ENCODE measurements at places on chromosomes 1 and 21.

- no peak for DNase-seq
Measured at GRCh38 chr1:69985376-69985775, 220.0 kb downstream of the LRRC40 start.

- DNase-seq: peak; percentile 15
Measured at GRCh38 chr1:184366997-184367396, 19.8 kb upstream of the C1orf21 start.

DNA sequence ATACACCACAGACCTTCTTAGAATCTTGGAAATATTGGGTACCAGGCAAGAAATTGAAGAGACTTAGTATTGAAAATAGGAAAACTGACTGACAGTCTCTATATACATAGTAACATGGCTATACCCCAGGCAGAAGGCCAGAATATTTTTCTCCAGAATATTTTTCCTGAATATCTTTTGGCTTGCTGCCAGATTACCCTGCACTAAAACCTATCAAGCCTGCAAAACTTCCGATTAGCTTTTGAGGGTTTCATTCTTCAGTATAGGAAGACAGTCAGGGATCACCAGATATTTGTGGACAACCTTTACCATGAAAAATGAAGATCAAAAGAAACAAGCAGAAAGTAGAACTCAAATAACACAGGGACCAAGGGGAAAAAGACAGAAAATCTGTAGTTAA lies 187.9 kb downstream of the LRRC7 start:
- no peak for DNase-seq

GRCh38 chr21:28111151-28111619 lies 881.5 kb downstream of the LTN1 start:
- DNase-seq: peak; percentile 61

Data from GM23248 (cell line).